ENCODE measurements at places on chromosomes 2 and 18.

DNA sequence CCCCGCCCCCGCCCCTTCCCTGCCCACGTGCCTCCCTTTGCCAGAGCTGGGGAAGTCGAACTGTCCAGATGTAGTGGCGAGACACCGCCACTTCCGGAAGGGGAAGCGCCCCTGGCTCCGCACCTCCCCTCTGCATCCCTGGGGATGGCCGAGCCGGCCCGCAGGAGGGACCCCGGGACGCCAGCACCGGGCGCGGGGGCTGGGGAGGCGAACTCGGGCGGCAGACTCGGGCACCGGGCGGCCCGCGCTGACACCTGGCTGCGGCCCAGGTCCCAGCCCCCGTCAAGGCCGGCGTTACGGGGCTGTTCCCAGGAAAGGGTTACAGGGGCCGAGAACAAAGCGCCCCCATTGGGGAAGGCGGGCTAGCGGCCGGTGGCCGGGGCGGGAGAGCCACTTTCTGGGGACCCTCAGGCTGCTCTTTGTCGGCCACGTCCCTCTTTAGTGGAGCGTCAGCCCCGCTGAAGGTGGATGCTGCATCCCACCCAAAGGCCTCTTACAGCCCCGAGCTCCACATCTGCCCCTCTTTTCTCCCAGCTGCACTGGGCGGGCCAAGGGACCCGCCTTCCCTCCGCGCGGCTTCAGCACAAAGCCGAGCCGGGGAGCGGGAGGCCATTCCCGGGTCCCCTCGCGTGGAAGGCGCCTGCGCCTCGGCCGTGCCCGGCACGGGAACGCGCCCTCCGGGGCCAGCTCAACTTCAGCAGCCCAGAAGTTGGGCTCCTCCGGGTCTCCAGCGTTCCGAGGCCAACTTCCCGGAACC is 1.3 kb downstream of the SDC1 start:
- peak; percentile 46 for DNase-seq

GRCh38 chr2:196413821-196414274 is 225.7 kb upstream of the CCDC150 start:
- DNase-seq: no peak

DNA sequence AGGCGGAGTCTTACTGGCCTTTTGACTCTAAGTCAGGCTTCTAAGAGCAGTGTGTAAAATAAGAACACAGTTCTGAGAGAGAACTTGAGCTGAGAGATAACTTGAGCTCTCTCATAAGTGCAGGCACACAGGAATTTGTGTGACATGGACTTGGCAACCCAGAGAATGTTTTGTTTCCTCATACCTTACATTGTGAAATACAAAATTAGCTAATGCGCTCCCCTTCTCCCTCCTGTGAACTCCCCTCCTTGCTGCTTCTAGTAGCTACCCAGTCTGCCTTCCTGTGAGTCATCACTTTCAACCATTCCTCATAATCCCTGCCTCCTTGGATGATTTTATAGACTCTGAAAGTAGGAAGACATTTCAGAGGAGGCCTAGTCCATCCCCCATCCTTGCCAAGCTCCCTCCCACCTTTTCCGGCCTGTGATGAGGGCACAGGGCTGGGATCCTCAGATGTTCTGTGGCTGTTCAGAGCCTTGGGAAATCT is 22.6 kb downstream of the FER1L5 start:
- DNase-seq: peak; percentile 98

- peak; percentile 46 for DNase-seq
These were observed 74.2 kb upstream of the MC4R start for GRCh38 chr18:60446821-60447220.

DNA sequence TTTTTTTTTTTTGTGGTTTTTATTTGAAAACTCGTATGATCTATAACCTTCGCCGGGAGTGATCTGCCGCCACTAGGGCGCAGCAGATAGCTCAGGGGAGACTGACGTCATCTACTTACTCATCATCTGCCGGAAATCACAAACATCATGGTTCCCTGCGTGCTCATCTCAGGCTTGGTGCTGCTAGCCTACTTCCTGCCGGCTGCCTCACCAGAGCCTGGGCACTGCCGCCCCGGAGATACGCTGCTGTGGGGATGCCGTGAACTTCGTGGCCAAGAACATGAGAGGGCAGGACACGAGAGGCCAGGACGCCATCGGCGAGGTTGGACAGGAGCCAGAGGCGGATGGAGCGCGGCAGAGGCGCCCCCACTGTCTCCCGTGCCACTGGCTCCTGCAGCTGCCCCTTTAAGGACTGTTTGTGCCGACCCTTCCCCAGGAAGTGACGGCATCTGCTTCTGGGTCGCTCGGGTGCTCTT is 68.8 kb downstream of the DOK6 start:
- DNase-seq: no peak

- DNase-seq: no peak
These were observed 240.3 kb upstream of the FBXO11 start for GRCh38 chr2:48146552-48146951.

DNA sequence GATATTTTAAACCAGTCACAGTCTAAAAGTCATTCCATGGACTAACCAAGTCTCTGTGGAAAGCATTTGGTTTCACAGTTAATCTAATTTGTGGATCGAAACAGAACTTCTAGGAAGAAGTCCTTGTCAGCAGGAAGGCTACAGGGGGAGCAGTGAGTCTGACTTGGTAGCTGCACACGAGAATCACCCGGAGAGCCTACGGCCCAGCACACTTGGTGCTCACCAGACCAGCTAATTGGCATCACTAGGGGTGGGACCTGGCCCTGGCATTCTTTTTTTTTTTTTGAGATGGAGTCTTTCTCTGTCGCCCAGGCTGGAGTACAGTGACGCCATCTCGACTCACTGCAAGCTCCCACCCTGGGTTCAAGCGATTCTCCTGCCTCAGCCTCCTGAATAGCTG is 97.7 kb downstream of the ZNF532 start:
- DNase-seq: no peak

- no peak for DNase-seq
These were observed 193.0 kb downstream of the TTC32 start for GRCh38 chr2:19708776-19709175.

DNA sequence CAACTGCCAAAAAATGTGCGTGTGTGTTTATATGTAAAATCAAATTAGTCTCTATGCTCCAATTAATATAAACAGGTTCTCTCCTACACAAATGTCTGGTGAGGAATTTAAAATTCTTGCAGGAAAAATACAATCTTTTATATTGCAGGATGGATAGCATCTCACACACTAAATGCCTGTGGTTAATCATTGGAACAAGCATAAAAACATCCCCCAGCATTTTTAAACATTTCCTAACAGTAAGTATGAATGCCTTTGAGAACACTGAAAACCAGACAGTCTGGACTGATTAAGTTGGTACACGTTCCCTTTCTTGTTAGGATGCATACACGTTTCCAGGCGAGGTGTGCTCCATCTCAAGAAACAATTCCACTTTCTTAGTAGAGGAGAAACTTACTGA is 29.9 kb upstream of the PDE1A start:
- peak; percentile 49 for DNase-seq

- no peak for DNase-seq
These were observed 141.7 kb downstream of the ARL4C start for GRCh38 chr2:234355021-234355720.

DNA sequence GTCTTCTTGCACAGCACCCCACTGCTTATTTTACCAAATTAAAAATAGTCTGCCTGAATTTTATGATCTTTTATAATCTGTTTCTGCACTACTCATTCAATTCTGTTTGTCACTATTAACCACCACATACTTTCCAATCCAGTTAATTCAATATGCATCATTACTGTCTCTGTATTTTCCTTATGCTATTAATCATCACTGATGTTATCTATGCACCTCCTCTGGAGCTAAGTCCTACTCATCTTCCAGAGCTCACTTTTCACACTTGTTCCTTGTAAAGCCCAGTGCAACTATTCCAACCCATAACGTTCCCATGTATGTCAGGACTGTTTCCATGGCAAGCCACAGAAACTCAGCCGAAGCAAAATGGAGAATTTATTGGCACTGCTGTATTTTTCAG is 713.6 kb downstream of the PLCL1 start:
- DNase-seq: no peak

DNA sequence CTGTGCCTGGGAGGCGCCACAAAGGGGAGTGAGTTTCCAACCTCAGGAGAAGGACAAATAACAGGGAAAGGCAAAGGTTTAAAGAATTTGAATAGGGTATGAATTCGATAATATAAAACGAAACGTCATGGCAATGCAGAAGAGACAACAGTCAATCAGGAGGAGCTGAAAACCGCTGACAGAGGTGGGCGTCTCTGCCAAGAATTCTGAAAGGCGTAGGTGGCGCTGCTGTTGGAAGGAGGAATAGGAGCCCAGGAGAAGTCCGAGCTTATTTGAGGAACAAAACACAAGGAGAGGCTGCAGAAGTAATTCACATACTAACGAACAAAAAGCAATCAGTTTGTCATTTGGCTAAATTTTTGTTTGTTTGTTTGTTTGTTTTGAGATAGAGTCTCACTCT is 485.8 kb upstream of the POU3F3 start:
- DNase-seq: no peak

- DNase-seq: no peak
These were observed 40.1 kb downstream of the GPD2 start for GRCh38 chr2:156476021-156476849.

DNA sequence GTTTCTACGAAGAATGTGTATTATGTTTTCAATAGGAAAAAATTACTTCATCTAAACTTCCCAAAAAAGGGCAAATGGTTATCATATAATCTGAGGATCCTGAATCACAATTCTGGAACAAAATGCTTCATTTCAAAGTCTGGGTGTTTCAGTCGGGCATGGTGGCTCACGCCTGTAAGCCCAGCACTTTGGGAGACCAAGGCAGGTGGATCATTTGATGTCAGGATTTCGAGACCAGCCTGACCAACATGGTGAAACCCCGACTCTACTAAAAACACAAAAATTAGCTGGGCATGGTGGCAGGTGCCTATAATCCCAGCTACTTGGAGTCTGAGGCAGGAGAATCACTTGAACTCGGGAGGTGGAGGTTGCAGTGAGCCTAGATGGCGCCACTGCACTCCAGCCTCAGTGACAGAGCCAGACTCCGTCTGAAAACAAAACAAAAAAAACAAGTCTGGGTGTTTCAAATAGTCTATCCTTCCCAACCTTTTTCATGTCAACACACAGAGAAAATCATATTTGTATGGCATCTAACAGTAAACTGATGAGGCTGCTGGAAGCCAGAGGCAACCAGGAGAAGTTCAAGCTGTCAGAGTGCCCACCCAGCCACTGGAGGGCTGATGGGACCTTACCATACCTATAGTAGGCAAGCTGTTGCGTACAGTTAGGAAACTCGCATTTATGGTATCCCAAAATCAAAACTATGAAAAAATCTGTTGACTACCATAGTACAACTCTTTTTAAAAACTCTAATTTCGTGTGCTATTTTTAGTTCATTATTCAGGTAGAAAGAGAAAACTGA is 14.6 kb downstream of the NBAS start:
- no peak for DNase-seq

- no peak for DNase-seq
These were observed 100.2 kb downstream of the BCL2L11 start for GRCh38 chr2:111220962-111221361.

DNA sequence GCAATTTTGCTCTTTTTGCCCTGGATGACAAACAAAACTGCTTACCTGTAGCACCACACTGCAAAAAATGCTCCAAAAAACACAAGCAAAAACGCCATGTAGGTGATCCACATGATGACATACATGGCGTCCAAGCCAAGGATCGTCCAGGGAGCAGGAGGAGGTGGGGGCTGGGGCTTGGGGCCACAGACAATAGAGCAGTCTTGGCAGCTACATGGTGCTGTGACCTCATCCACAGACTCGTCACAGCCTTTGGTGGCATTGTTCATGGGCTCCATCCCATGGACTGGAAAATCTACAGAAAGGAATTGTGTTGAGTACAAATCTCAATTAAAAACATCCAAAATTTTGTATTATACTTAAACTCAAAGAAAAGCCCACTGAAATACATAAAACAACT is 26.1 kb downstream of the NPC1 start:
- DNase-seq: no peak

GRCh38 chr2:212013626-212014025 is 525.0 kb downstream of the ERBB4 start:
- peak; percentile 6 for DNase-seq

GRCh38 chr2:98507891-98508708 is 63.4 kb downstream of the INPP4A start:
- no peak for DNase-seq

- no peak for DNase-seq
These were observed 120.1 kb upstream of the SLC1A4 start for GRCh38 chr2:64869126-64869525.

GRCh38 chr2:182584462-182584861 is 131.6 kb upstream of the DNAJC10 start:
- DNase-seq: no peak

GRCh38 chr2:160666154-160667060 is 172.8 kb upstream of the RBMS1 start:
- peak; percentile 97 for DNase-seq

- no peak for DNase-seq
These were observed 8.4 kb upstream of the NTSR2 start for GRCh38 chr2:11678306-11678960.

All from fibroblast of gingiva (primary cell).